Stimulated activated CD4-positive, alpha-beta T cell treated with anti-CD3 and anti-CD28 coated beads, Interleukin-2, amount 100 ng/mL, for 24 hours (primary cell): ENCODE measurements at places on chromosomes 6 and 20.
A peak's percentile ranks its signal among the peaks of the same experiment; 100 is the strongest.

DNA sequence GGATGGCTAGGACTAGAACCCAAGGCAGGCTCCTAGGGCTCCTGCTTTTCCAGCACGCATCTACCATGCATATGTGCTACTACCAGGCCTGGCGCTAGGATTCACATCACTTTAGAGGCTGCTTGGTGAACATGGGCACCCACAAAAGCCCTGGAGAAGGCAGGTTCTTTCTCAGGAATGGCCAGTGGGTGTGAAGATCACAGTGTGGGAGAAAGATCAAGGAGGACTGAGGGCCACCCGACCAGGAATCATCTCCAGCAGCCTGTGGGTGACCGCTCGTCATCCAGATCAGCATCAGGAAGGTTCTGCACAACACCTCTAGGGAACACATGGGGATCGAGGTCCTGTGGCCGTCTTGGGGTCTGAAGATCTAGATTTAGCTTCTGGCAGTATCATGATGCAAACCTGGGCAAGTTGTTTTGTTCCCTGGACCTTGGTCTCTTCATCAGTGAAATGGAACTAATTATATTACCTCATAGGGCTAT, 27.3 kb downstream of the SRSF3 start:
- DNase-seq = no peak

DNA sequence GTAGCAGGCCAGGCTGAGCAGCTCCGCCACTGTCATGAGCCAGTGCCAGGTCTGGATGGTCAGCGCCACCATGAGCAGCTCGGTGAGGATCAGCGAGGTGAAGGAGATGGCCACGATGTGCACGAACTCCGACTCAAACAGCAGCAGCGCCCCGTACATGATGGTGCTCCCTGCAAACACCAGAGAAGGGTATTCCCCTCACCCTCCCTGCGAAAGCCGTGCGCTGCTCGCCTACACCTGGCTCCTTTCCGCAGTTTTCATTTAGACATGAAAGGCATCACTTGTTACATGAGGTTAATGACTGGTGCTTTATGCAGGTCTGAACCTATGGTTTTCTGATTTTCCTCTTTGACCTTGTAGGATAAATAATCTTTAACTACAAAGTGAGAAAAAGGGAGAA, 62.3 kb upstream of the NFATC2 start:
- no peak for DNase-seq

- no peak for DNase-seq
These were observed 96.0 kb downstream of the RIMS1 start for GRCh38 chr6:71982389-71982788.

GRCh38 chr6:163252061-163252591, 162.4 kb upstream of the QKI start:
- DNase-seq = no peak

DNA sequence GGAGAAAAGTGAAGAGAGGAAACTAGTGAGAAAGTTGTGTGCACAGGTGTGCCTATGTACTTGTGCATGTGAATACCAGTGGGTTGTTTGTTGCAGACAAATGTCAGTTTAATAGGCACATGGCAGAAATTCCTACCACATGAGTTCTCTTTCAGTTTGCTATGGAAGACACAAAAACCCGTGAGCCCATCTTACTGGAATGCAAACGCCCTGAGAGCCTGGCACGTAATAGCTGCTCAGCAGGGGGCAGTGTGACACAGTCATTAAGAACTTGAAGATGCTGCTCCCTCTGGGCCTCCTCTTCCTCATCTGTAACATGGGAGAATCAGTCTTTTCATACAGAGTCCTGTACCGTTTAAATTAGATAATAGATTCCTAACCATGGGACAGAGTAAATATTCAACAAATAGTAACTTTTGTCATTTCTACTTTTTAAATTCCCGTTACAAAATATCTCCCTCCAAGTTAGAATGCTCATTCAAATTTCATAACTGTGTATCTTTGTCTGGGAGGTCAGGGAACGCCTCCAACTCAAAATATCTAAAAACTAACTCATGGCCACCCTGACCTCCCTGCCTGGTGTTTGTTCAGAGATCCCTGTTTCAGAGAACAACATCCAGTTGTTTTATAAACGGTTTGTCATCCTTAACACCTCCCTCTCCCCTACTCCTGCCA, 802.9 kb downstream of the MAFB start:
- DNase-seq = peak; percentile 26

DNA sequence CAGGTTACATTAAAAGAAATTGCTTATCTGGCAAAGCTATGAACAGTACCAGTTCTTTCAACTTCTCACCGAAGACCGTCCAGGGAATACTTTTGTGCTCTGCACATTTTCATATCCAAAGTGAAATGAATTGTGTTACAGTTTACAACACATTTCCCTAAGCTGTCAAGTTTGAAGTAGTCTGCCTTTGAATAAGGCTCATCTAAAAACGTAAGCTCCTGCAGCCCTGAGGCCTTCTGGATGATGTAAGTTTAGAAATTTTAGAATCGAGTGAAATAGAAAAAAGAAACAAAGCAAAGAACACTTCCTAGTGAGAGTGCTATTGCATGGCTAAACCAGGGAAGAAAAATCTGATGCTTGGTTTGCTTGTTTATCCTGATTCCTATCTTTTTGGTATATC, 653.8 kb downstream of the MMUT start:
- DNase-seq = no peak
